ENCODE measurements at places on chromosomes 13 and 19.
A peak's percentile ranks its signal among the peaks of the same experiment; 100 is the strongest.

DNA sequence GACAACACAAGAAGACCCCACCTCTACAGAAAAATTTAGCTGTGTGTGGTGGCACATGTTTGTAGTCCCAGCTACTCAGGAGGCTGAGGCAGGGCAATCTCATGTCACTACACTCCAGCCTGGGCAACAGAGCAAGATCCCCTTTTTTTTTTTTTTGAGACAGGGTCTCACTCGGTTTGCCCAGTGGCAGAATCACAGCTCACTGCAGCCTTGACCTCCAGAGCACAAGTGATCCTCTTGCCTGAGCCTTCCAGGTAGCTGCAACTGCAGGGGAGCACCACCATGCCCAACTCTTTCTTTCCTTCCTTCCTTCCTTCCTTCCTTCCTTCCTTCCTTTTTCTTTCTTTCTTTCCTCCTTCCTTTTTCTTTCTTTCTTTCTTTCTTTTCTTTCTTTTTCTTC, 4.2 kb upstream of the CLEC4G start:
- DNase-seq, result no peak

DNA sequence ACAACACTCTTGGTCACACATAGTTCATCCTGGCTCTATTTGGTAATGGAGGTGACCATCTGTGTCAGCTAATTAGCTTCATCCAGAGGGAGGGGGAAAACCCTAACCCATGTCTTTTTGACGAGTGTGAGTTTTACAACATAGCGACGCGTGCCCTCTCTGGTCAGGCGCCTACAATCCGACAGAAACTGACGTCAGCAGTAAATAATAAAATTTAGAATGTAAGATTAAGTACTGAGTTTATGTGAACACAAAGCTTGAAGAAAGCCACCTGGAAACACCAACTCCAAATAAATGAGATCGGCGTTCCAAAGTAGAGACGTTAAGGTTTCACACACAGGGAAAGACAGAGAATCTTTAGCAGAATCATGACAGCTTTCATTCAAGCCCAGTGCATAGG, 1.8 kb upstream of the ZNF83 start:
- DNase-seq, result no peak

- DNase-seq, result peak; percentile 90
These were observed 1238.9 kb downstream of the UQCRFS1 start for GRCh38 chr19:27974082-27974513.

GRCh38 chr19:37466277-37466797, 907 bp downstream of the ZNF569 start:
- no peak for DNase-seq

GRCh38 chr19:49113762-49114629, at the start of gene LIN7B:
TSS of gene LIN7B (plus strand) at chr19:49114370. CDS start at chr19:49114405, 35 bp downstream.
- peak; percentile 63 for DNase-seq

DNA sequence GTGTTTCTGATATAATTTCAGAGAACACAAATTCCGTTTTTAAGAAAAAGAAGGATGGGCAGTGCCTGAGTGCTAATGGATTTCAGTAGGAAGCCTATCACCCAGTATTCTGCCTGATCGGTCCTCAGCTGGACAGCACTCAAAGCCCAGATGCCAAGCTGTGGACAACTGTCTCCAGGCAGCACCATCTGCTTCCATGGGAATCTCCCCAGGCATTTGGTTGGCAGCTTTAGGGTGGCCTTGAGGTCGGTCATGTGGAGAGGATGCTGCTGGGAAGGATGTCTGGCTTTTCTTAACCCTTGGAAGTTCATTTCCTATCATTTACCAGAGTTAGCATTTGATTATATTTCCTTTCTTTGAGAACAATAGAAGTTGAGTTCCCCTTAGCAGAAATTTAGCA, 311.7 kb downstream of the TBC1D4 start:
- no peak for DNase-seq

All from spinal cord (tissue), 10 donors.